Left ventricle myocardium inferior (tissue), 1 donor: ENCODE measurements at places on chromosomes 3 and 15.

DNA sequence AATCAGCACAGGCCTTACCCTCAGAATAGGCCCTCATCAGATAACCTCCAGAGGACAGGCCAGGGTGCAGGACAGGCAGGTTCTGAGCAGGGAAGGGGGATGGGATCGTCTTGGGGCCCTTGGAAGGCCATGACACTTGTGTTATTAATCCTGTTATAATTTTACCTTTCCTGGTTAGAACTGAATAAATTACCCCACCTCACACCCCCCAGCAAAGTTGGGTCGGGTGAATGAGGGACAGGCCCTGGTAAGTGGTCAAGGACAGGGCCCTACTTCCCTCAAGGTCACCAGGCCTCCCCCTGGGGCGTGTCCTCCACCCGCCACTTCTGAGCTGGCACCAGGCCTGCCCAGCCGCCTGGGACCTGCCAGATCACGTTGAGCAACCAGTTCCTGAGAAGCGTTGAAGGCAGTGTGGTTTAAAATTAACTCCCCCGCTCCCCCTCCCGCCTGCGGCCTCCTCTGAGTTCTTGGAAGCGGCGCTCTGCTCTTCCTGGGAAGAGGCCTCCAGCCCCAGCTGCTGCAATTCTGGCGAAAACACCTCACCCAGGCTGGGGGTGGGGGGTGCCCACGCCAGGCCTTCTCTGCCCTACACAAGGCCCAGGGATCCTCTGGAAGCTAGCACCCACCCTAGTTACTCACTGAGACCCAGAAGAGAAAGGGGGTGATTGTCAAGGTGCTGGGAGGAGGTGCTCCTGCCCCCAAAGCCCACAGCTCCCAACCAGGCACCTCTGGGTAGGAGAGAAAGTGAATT, 10.6 kb downstream of the CISH start:
- DNase-seq: peak; percentile 97

GRCh38 chr3:77667901-77668300, 628.0 kb downstream of the ROBO2 start:
- DNase-seq: no peak

- DNase-seq: no peak
These were observed 62.8 kb downstream of the ISG20 start for GRCh38 chr15:88701561-88702095.

GRCh38 chr15:53203454-53203853, 413.3 kb upstream of the ONECUT1 start:
- no peak for DNase-seq

DNA sequence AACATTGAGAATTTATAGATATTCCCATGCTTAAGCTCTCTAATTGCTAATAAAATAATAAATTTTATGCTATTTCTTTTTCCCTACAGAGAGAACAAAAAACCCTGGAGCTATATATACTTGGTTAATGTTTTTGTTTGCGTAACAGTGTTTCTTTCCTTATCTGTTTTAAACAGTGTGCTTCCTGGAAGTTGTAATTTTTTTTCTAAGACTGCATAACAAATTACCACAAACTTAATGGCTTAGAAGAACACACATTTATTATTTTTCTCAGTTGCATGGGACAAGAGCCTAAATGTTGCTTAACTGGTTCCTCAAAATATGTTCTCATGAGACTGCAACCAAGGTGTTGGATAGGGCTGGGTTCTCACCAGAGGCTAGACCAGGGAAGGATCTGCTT, 49.7 kb upstream of the DPH6 start:
- DNase-seq: no peak

GRCh38 chr3:49343163-49343562, 3.3 kb upstream of the USP4 start:
- no peak for DNase-seq

DNA sequence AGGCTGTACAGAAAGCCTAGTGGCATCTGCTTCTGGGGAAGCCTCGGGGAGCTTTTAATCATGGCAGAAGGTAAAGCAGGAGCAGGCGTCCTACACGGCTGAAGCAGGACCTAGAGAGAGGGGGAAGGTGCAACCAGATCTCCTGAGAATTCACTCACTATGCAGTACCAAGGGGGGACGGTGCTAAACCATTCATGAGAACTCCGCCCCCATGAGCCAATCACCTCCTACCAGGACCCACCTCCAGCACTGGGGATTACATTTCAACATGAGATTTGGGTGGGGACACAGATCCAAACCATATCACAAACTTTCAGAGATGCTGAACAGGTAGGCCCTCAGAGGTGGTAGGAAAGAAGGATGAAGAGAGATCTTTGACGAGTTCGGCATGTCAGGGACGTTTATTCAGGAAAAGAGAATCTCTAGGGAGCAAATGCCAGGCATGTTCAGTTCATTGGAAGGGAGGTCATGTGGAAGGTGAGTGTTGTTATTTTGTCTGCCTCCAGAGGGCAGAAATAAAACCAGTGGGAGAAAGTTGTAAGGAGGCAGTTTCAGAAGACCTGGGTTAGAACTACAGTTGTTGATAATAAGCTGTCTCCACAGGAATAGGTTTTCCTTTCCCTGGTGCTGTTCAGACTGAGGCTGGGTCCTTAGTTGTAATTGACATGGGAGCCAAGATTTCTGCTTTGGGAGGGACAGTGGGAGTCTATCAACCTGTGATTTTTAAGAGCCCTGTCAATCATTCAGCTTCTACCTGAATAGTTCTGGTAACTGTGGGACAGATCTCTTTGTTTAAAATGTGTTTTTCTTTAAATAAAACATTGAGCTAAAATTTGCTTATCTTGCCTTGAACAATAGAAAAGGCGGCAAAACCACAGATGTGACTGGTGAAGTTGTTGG, 4.3 kb upstream of the FNDC3B start:
- no peak for DNase-seq

GRCh38 chr3:14789640-14790285, 29.0 kb upstream of the FGD5 start:
- no peak for DNase-seq
